ENCODE measurements at places on chromosomes 2 and 18.

DNA sequence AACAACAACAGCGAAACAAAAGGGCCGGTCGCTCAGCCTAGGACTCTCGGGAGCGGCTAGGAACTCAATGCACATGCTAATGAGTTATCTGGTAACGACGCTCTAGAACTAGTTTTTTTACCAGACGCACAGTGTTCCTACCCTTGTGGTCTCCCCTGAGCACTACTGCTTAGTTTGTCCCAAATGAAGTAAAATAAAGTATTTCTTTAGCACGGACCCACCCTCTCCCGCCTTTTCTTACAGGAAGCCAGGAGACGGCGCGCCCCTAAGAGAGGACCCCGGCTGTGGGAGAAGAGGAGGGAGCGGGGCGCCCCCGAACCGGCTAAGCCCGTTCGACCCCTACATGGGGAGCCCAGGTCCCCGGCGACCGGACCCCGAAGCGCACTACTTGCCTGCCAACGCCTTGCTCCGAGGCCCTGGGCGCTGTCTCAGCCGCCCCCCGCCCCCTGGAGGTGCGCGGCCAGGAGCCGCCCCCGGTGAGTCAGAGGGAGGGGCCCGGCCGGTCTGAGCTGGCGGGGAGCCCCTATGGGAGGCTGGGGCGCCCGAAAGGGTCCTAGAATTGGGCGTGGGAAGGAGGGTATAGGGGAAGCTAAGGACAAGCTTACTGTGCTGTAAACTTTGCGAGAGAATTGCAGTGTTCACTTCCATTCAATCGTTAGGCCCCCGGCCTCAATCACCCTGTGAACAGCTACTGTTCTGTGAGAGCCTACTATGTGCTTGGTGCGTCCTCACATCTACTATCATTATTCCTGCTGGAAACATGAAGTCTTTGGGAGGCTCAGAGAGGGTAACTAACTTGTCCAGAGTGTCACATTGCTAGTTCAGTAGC is 3.6 kb upstream of the CAPG start:
- DNase-seq: no peak

GRCh38 chr2:149387411-149387810 is 57.0 kb downstream of the LYPD6 start:
- DNase-seq: no peak

GRCh38 chr18:23826850-23827620 is 137.8 kb downstream of the LAMA3 start:
- DNase-seq: no peak

DNA sequence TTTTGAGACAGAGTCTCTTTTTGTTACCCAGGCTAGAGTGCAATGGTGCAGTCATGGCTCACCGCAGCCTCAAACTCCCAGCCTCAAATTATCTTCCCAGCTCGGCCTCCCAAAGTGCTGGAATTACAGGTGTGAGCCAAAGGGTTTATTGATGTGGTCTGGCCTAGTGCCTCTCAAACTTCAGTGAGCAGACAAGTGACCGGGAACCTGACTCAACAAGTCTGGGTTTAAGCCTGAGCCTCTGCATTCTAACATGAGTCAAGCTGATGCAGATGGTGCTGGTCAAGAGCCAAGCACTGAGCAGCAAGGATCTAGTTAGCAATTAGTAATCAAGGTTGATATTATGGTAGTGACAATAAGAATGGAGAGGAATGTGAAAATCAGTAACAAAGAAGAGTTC is 21.3 kb downstream of the CDK15 start:
- no peak for DNase-seq

DNA sequence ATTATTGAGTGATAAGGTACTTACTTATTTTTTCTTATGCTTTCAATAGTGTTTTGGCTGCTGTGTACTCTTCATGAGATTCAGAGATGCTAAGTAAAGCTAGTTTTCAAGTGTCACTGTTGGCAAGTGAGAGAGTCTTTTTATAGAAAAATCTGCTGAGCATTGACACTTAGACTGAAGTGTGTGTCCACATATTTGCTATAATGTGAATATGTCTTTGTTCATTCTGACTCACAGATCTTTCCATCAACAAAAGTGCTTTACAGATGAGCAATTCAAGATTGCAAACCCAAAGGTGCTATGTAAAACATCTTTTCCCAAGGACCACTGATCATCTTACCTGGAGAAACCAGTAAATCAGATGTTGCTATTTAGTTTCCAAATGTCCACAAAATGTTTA is 410.6 kb upstream of the FIGN start:
- DNase-seq: no peak

- no peak for DNase-seq
Measured at GRCh38 chr2:23452853-23453420, 68.0 kb downstream of the KLHL29 start.

GRCh38 chr18:11387880-11388279 is 221.5 kb upstream of the SLC35G4 start:
- DNase-seq: peak; percentile 24

GRCh38 chr2:155151945-155152344 is 453.4 kb downstream of the KCNJ3 start:
- no peak for DNase-seq

DNA sequence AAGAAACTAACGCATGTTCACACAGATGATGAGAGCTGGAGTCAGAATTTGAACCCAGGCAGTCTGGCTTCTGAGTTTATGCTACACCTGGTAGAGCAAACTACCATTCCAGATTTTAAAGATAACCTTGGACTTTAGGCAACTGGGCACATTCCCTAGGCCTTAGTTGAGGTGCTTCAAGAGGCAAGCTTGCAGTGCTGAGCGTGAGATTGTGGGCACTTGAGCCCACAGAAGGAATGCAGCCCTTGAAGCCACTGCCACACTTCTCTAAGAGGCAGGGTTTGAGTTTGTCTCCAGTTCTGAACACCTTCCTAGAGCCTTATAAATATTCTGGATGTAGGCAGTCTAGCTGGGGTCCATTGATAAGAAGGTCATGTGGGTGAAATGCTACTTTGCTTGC is 216.1 kb upstream of the SLC14A2 start:
- no peak for DNase-seq

- DNase-seq: no peak
Measured at GRCh38 chr2:236545814-236546480, 23.7 kb upstream of the ACKR3 start.

GRCh38 chr18:23872701-23873550 is 141.6 kb upstream of the TTC39C start:
- no peak for DNase-seq

GRCh38 chr2:34332813-34333212 is 733.7 kb upstream of the FAM98A start:
- DNase-seq: no peak

- no peak for DNase-seq
Measured at GRCh38 chr2:33588232-33588631, 10.9 kb downstream of the FAM98A start.

GRCh38 chr2:128289439-128289838 is 29.2 kb downstream of the HS6ST1 start:
- DNase-seq: no peak

GRCh38 chr2:36002941-36003340 is 352.6 kb upstream of the CRIM1 start:
- DNase-seq: no peak

DNA sequence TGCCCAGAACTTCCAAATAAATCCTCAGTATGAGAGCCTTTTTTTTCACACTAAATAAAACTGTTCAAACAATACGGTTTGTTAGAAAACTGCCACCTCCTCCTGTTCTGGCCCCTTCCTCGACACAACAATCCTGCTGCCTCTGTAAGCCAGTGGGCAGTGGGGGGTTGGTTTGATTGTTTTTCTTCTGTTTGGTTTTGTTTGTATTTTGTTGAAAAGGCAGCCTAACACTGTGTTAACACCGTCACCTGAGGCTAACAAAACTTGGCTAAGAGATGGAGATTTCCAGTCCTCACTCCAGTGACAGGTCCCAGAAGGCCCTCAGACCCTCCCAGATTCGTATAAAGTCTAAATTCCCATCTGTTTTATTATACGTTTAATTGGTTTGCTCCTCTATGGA is 402.1 kb downstream of the ZNF521 start:
- no peak for DNase-seq

DNA sequence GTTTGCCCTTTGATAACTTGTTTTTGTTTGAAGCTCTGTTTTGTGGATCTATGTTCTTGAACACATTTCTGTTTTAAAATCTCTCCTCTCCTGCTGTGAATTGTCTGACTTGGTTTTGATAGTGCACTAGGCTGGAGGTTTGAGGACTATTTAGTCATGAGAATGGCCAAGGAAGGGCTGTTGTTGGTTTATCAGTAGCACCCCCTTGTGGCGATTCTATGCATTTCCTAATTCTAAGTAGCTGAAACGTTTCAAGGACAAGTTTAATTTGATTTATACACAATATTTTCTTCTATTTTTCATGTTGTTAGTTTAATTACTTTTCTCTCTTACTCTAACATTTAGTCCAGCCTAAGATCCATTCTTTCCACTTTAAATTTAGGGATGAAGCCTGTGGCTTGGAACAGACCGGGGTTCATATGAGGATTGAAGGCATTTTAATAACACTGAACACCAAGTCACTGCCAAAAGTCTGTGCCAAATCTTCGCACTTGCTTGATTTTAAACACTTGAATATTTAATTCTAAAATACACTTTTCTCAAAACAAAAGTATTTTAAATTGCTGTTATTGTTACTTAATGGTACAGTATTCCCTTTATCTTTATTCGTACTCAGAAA is 166.0 kb downstream of the SOCS6 start:
- no peak for DNase-seq

GRCh38 chr2:143700865-143701264 is 571.6 kb downstream of the ARHGAP15 start:
- no peak for DNase-seq

DNA sequence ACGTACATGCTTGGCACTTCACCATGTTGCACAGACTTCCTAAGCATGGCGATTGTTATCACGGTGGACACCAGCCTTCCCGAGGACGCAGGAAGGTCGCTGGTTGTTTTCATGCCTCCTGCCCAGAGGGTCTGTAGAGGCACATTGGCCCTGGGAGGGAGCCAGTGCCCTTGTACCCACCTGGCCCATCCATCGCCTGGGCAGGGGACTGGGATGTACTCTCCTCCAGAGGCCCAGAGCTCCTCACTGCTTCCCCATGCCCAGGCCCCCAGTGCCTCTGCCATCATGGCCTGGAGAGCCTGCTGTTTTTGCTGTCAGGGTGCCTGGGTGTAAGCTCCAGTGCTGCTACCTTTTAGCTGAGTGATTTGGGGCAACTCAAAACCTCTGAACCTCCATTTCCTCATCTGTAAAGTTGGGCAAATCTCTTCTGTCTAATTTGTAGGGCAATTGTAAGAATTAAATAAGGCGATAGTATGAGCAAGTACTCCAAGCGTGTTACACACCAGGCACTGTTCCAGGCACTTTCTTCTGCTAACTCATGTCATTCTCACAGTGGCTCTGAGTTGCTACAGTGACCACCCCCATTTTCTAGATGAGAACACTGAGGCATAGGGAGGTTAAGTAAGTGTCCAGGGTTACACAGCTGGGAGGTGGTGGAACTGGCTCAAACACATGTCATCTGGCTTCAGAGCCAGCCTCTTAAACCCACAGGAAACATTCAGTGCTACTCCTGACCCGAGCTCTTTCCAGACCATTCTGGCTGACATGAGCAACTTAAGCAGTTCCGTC is 45.3 kb downstream of the GREB1 start:
- no peak for DNase-seq

- no peak for DNase-seq
Measured at GRCh38 chr2:165593081-165593480, 123.6 kb downstream of the CSRNP3 start.
